Stimulated activated CD8-positive, alpha-beta memory T cell treated with anti-CD3 and anti-CD28 coated beads, Interleukin-7, amount 100 ng/mL, for 1 hour (primary cell): ENCODE measurements at places on chromosomes 6 and 20.

DNA sequence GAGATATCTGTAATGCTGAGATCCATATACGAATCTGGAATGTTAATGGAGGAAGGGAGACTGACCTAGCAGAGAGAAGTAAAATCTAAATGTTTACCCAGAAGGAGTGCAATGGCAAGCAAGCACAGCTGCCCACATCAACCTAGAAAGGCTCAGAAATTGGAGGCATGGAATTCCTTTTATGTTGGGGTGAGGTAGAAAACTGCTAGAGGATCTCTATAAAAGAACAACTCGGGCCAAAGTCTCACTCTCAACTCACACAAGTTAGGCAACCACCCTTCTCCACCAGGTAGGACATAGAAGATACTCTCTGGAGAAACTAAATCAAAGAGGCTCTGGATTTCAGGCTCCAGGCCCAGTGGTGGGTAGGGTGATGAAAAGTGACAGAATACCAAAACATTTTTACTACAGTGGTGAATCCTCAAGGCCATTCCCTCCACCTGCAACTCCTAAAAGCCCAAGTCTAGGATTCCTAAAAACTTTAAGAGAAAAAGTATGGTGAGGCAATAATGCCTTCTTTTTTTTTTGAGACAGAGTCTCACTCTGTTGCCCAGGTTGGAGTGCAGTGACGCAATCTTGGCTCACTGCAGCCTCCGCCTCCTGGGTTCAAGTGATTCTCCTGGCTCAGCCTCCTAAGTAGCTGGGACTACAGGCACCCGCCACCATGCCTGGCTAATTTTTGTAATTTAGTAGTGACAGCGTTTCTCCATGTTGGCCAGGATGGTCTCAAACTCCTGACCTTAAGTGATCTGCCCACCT is 9.5 kb upstream of the ADGRG6 start:
- no peak for DNase-seq

GRCh38 chr6:131736003-131736596 is 25.3 kb upstream of the CTAGE9 start:
- no peak for DNase-seq

DNA sequence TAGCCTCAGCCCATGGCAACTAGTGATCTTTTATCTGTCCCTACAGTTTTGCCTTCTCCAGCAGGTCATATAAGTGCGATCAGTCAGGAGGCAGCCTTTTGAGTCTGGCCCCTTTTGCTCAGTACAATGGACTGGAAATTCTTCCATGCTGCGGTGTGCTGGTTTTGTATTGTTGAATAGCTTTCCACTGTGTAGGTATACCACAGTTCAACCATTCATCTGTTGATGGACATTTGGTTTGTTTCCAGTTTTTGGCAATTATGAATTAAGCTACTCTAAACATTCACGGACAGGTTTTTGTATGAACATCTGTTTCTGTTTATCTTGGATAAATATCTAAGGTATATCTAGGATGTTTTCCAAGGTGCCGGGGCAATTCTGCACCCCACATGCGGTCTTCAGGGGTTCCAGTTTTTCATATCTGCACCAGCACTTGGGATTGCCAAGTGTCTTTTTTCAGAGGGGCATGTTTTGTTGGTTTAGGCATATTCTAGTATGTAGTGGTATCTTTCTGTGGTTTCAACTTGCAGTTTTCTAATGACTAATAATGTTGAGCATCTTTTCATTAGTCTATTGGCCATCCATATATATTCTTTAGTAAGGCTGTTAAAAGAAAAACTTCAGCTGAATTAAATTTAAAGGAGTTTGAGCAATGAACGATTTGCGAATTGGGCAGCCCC is 141.0 kb downstream of the TFAP2C start:
- no peak for DNase-seq

DNA sequence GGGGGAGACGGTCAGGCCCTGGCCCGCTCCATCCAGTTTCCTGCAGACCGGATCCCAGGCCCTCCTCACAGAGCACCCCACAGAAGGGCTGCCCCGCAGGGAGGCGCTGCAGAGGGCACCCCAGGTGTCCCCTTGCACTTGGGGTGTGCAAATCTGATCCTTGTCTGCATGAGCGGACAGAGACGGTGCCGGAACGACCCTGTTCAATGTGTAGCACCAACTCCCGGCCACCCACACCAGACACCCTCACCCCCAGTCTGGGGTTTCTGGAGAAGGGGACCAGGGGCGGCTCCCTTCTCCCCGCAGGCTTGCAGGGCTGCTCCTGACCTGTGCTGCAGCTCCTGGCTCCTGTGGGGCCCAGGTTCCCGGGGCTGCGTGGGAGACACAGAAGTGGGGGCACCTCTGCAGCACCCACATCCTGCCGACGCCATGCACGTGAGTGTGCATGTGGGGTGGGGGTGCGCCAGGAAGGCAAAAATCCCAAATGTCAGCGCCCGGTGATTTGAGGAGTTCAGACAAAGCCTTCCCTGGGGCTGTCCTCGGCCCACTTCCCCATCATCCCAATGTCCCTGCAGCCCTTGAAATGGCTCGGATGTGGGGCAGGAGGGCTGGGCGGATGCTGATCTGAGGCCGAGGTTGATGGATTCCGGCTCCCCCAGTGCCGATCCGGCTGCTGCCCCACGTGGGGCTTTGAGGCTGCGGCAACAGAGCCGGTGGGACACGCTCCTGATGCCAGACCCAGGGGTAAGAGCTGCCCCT is 85.3 kb upstream of the BHLHE23 start:
- no peak for DNase-seq

- no peak for DNase-seq
These were observed 100.6 kb downstream of the HIVEP1 start for GRCh38 chr6:12112540-12113189.

DNA sequence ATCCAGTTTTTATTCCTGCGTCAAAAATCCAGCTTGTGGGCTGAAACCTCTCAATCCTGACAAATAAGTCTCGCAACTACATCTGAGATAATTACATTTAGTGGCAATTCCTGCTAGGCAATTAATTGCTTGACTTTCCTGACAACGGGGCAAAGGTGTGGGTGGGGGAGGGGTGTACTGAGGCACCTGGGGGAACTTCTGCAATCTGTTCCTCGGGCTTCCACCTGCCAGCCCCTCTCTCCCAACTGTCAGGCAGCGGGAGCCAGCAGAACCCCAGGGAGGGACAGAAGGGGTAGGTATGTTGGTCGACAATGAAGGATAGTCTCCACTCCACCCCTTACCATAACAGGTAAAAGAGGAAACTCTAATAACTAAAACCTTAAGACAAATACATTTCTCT is 6.8 kb downstream of the C6orf52 start:
- no peak for DNase-seq

GRCh38 chr20:3109350-3110302 is 25.1 kb upstream of the AVP start:
- no peak for DNase-seq

GRCh38 chr6:111541682-111542065 is 58.7 kb upstream of the REV3L start:
- no peak for DNase-seq

GRCh38 chr20:60976913-60977312 is 275.1 kb upstream of the CDH4 start:
- no peak for DNase-seq

GRCh38 chr6:51614725-51615124 is 472.7 kb downstream of the PKHD1 start:
- DNase-seq, result no peak

DNA sequence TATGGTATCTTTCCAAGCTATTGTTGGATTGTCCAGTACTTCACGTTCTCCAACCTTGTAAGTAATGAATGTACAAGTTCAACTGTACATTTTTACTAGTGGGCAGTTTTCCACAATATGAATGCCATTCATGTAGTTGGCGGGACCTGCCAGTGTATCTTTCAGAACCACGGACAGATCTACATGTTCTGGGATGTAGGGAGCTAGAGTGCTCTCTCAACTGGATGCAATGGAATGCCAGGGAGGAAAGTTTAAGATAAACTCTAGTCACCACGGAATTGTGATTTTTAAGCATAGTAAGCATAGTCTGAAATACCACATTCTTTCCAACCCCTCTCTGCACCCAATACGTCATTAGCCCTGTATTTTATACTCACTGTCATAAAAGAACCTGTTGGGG is 21.5 kb upstream of the HLA-C start:
- no peak for DNase-seq

DNA sequence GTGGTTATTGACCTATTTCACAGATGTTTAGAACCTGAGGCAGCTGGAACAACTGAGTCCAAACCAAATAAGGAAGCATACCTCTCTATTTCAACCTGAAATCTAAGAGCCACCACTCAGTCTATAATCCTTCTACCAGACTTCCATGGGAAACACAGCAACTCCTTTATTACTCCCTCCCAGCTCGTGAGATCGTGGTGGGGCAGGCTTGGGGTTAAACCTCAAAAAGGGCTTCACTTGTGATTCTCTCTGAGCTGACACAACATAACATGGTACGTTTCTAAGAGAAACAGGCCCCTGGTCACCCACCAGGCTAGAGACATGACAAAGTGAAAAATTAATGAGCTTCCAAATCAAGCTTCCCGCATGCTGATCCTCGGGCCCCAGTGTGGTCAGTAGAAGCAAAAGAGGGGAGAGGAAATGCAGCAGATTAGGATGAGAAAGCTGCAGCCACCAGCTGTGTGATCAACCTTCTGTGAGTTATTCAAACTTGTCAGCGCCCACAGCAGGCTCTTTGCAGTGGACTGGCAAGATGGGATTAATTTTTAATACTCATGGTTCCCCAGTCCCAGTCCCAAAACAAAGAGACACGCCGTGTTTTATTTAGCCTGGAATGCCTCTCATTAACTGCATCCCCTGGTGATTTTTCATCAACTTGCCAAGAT is 9.3 kb downstream of the PKHD1 start:
- DNase-seq, result no peak

DNA sequence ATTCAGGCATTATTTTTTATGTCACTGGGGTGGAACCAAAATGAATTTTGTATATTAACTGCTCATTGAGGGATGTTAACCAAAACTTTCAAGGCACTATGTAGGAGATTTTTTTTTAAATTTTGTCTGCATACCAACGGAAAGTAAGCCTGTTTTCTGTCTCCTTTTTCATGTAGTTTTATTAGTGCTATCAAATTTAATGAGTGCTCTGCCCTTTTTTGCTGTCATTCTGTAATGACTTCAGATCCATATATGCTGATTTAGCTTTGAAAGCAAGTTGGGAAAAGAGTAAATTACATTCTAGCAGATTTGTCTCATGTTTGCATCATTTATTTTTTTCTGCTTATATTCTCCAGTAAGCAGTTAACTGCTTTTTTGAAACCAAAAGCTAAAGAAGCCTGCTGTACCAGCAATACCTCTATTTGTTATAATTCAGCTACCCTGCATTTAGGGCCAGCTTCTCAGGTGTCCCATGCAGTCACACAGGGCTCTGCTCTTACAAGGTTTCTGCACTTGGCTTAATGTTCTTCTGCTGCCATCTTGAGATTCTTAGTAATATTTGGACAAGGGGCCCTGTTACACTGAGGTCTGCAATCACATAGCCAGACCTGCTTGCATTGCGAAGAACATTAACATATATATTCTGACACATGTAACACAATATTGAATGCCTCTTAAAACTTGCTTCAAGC is 429.0 kb downstream of the UTRN start:
- no peak for DNase-seq

DNA sequence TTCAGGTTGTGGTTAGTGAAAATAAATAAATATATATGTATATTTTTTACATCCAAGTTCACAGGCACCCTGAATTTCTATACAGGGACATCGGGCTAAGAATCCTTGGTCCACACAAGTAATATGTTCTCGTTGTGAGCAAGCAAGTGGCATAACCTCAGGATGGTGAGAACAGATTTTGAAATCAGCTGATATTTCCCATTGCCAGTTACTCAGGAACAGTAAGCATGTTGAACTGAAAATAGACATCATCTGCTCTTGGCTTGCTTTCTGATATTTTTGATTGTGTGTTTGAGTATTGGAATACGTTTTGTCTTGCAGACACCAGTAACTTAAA is 87.7 kb downstream of the TRMT6 start:
- DNase-seq, result no peak

GRCh38 chr6:135054226-135054568 is 425 bp downstream of the HBS1L start:
- DNase-seq, result no peak

- no peak for DNase-seq
These were observed 12.2 kb upstream of the ZBTB46 start for GRCh38 chr20:63843222-63843621.

DNA sequence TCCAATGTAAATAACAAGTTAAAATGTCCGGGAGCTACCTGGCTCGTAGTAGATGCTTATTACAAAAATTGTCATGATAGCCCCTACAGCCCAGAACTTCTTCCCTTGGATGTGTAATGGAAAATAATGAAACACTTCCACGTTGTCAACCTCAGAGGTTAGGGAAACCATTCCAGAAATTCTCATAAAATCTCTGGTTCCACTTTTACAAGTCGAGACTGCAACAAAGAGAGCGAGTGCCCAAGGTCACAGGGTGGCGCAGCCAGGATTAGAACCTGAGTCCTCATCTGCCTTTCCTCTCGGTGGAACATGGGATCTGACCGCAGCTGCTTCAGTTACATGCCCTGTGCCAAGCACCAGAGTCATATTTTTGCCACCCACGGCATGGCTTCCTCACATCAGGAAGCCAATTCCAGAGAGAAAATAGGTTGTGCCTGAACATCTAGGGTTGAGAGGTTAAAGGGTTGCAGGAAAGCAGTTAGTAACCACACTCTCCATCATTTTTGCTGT is 157.6 kb downstream of the SOBP start:
- no peak for DNase-seq

- DNase-seq, result no peak
These were observed 194.0 kb downstream of the EYA4 start for GRCh38 chr6:133435065-133435728.

DNA sequence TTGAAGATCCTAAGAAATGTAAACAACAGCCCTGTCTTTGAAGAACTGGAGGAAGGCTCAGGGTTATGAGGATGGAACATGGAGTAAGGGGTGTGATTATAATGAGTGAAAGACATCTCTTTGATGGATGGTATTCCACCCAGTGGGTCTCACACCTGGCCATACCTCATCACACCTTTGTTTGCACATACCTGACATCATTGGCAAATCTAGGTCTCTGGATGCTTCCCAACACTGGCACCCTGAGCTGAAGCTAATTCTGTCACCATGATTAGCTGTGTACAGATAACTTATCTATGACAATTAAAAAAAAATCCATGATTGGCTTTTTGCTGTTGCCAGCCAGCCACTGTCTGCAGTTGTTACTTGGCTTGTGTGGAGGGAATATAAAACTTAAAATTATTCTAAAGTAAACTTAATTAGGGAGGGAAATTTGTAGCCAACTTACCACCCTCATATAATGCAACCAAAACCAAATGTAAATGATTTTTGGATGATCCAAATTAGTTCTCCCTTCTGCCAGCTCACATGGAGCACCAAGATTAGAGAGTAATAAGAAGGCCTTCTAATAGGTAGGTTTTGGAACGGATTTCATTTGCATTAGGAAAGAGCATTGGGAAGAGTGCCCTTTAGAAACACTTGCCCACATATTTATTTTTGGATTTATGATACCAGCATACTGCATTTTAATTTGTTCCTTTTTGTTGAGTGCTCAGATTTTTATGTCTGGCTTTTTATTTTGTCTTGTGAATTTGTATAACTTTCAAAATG is 249.5 kb downstream of the SOX4 start:
- DNase-seq, result no peak

GRCh38 chr6:41071501-41071922 is 644 bp downstream of the OARD1 start:
- no peak for DNase-seq
